ENCODE measurements at places on chromosomes 5 and 9.

DNA sequence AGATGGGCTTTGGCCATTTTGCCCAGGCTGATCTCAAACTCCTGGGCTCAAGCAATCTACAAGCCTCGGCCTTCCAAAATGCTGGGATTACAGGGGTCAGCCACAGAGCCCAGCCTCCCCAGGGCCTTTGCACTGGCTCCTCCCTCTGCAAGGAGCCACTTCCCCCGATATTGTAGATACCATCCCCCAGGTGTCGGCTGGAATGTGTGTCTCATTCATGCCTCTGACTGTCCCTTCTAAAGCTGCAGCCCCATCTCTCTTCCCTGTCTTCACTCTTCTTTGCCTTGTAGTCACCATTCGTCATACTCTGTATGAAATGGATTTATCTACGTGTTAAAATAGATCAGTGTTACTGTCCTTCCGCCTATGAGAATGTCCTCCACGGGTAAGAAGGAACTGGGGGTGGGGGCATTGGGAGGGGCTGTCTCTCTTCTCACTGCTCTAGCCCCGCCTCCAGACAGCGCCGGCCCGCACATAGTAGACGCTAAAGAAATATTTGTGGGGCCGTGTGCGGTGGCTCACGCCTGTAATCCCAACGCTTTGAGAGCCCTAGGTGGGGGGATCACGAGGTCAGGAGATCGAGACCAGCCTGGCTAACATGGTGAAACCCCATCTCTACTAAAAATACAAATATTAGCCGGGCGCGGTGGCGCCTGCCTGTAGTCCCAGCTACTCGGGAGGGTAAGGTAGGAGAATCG is 68.5 kb downstream of the LMX1B start:
- no peak for DNase-seq

GRCh38 chr9:26175264-26175663 is 497.0 kb upstream of the TUSC1 start:
- no peak for DNase-seq

DNA sequence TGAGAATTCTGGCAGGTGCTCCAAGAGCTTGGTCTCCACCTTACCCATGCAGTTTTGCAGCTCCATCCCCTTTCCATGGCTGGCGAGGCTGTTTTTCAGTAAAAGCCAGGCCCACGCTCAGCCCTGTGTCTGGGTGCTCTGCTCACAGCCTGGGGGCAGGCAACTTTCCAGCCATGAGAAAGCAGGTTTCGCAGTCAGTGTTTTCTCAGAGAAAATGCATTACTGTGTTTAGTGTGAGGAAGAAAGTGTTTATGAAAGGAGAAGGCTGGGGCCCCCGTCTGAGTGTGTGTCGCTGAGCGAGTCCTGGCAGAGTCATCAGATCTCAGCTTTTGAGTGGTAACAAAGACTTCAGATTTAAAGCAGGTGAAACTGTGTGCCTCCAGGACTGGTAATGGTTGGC is 248.1 kb downstream of the IRX1 start:
- DNase-seq = no peak

GRCh38 chr9:136153381-136154065 is 34.8 kb upstream of the TMEM250 start:
- DNase-seq = no peak

DNA sequence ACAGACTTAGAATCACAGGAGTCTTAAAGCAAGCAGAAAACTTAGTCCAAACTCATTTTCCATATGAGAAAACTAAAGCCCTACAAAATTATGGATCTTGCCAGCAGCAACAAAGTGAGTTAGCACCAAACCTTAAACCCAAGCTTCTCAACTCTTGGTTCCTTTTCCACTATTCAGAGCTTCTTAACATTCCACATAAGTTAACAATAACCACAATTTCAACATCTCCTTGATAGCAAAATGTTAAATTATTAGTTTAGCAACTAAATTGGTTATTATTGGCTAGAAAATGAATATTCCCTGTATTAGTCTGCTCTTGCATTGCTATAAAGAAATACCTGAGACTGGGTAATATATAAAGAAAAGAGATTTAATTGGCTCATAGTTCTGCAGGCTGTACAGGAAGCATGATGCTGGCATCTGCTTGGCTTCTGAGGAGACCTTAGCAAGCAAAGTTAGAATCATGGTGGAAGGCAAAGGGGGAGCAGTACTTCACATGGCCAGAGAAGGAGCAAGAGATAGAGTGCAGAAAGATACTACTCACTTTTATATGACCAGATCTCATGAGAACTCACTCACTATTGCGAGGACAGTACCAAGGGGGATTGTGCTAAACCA is 26.2 kb upstream of the ARSB start:
- DNase-seq = no peak

GRCh38 chr9:121071370-121071755 is 3.4 kb upstream of the CNTRL start:
- no peak for DNase-seq

DNA sequence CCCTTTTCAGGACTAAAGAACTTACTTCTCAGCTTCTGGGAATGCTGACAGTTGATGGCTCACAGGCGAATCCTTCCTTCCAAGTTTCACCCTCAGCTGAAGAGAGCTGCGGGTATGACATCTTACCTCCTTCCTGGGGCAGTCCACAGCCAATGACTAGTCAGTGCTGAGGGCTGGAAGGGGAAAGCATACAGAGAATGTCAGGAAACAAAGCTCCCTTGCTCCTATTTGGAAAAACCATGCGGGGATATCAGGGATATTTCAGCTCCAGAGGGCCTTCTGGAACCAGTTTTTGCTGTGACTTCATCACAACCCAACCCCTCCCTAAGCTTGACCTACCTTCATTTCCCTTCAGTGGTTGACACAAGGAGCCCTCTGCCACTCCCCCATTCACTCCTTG is 15.7 kb downstream of the FTMT start:
- no peak for DNase-seq

GRCh38 chr9:133950629-133951111 is 41.5 kb downstream of the VAV2 start:
- no peak for DNase-seq

GRCh38 chr5:94234987-94235386 is 383.4 kb downstream of the KIAA0825 start:
- no peak for DNase-seq

DNA sequence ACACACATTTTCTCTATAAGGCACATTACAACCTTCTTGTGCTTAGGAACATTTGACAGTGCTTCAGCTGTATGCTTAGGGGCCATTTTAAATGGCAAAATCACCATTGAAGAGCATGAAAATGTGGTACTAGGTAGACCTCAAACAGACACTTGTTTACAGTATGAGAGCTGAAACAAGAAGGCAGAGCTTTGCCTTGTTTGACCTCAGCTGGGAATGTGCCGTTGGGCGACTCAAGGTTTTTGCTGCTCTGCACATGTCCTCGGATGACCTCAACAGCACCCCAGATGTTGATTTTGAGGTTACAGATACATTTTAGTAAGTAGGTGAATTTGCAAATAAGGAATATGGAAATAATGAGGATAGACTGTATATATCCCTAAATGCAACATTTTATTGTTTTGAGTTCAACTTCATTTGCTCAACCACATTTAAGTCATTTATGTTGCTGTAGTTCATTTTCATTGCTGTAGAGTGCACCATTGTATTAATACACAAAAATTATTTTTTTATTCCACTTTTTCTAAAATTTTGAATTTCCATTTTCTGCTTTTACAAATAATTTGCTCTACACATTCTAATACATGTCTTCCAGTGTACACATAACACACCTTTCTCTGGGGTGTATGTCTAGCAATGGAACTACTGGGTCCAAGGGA is 206.8 kb downstream of the NR3C1 start:
- no peak for DNase-seq

GRCh38 chr5:160268121-160268520 is 38.8 kb downstream of the FABP6 start:
- no peak for DNase-seq

GRCh38 chr5:81849770-81850367 is 99.0 kb upstream of the SSBP2 start:
- DNase-seq = no peak

DNA sequence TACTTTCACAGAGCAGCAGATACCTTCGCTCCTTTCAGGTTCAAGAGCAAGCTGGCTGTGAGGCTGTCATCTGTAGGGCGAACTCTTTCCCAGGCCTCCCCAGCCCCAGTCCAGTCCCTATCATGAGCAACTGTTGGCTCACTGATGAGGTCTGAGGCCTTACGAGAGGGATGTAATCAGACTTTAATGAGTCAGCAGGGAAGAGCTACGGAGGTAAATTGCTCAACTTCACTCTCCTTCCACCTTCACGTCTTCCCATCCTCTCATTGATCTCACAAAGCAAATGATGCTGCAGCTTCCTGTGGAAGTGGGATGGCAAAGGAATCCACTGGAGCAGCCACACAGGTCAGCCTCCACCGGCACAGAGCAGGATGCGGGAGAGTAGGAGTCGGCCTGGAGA is 130.7 kb upstream of the TBCA start:
- no peak for DNase-seq

DNA sequence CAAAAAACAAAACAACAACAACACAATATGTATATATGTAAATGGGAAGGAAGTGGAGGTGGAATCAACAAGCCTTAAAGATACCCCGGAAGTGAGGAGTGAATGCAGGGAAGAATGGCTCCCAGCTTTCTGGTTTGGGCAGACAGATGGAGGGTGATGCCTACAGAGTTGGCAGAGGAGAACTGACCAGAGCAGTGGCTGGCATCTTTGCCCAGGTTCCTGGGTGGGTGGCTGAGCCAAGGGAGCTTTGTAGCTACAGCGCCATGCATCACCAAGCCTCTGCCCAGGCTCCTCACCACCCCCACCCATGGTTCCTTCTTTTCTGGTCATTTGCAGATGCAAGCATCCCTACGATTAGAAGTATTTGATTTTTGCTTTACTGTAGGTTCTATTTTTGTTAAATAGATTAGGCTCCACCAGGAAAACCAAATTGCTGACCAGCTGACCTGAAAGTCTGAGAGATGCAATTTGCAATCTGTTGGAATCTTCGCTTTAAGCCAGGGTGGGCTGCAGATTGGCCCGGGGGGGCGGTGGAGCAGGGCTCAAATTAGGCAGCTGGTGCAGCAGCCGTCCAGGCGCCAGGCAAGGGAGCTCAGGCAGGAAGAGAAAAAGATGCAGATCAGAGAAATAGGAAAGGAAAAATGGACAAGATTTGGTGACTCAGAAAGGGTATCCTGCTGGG is 163.3 kb upstream of the TBC1D2 start:
- no peak for DNase-seq

DNA sequence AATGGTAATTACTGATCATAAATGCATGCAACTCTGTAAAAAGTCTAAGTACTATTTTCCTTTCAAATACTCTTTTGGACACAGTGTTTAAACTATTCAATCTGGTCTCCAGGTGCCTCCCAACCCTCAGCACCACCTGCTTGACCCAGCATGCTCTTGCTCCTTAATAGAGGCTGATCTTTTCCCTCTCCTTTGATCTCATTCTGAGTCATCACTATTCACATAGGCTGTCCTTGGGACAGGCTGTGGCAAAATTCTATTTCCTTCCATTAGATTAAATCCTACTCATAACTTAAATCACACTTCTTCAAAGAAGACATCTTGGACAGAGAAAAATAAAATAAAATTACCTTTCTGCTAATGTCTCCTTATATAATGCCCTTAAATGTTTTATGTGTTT is 199.4 kb upstream of the ST8SIA4 start:
- DNase-seq = no peak

DNA sequence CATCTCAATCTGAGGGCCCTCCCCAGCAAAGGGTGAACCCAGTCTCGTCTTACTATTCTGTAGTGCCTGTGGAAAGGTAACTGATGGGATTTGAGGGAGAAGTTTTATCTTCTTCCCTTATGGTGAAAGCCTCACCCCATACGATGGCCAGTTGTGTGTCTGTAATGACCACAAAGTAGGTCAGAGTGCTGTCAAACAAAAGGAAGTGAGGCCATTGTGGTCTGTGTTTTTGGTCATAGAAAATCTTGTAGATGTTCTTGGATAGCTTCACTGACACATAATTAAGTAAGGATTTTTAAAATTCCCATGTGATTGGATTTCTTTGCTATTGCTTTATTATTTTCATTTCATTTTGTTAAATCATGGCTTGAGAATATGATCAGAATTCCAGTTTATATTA is 505.1 kb upstream of the KLF4 start:
- no peak for DNase-seq

Data from DND-41 (cell line).